Esophagus squamous epithelium (tissue), 5 donors: ENCODE measurements at places on chromosomes 5 and 9.

DNA sequence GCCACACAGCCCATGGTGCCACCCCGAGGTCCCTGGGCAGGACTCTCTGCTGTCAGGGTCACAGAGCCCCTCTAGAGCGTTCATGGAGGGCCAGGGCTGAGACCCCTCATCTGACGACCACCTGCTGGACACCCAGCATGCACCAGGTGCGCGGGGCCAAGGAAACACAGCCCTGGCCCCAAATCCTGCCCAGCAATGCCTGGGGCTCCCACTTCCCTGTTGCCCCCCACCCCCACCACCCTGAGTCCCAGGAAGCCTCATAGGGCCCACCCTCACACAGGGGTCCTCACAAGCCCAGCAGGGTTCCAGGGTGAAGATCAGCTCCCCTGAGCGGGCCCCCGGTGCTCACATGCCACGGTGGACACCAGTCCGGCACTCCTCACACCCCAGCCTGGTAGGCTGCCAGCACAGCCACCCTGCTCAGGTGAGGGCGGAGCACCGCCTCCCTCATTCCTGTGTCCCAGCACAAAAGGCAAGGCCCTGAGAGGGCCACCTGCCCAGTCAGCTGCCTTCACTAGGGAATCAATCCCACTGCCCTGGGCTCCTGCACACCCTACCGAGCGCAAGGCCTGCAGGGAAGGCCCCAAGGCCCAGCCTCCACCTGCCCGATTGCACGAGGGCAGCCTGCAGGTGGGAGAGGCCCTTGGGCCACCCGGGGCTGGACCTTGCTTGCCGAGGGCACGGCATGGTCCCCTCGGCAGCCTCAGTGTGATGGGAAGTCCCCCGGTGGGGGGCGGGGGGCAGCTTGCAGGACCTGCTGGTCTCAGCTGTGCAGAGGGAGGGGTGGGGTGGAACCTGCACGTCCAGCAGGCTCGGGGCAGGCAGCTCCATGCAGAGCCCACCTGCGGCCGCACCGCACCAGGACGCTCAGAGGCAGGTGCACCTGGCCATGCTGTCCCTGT lies 56.4 kb upstream of the UBAC1 start:
- DNase-seq = no peak

DNA sequence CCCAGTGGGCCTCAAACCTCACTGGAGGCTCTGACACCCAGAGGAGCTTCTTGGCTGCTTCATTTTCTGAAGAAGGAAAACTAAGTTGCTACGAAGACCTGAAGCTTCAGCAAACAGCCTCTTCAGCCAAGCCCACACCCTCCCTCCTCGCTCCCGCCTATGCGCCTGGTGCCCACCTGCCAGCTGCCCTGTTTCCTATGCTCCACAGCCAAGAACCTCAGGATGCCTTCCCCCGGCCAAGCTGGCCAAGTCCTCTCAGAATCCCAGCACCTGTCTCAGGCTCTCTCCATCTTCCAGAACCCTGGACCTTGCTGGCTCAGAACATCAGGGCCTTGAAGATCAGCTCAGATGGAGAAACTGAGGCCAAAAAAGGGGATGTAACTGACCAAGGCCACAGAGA lies 60.4 kb downstream of the STK10 start:
- DNase-seq = no peak

DNA sequence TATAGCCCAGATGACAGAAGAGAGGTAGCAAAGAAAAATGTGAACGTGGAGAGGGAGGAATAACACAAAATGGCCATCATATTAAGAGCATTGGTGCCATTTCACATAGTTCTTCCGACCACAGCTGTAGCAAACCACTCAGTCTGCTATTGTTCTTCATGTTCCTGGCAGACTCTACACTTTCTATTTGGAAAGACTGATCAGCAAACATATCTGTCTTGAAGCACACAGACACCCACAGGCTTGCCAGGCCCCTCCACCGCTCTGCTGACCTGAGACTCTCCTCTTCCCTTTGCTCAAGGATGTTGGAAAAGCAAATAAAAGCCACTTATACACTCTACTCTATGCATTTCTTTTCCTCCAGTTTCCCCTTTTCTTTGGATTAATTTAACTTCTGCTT lies 298.0 kb downstream of the FBXL7 start:
- DNase-seq = no peak

GRCh38 chr9:114007991-114008666 lies 70.0 kb downstream of the AMBP start:
- no peak for DNase-seq

GRCh38 chr5:151100681-151101080 lies 19.8 kb upstream of the TNIP1 start:
- no peak for DNase-seq

DNA sequence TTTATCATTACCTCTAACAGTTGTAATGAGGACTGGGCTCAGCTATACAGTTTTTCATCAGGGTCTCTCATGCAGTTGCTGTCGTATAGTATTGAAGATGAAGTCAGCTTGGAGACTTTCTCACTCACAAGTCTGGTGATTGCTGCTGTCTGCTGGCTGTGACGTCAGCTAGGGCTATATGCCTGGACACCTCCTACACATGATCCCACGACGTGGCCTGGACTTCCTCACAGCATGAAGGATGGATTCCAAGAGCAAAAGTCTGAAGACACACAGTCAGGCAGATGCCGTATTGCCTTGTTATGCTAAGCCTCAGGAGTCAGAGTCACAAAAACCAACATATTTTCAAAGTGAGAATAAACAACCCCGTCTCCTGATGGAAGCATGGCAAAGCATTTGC lies 193.3 kb downstream of the LURAP1L start:
- no peak for DNase-seq

- DNase-seq = no peak
Measured at GRCh38 chr5:138504799-138505198, 38.2 kb downstream of the ETF1 start.

DNA sequence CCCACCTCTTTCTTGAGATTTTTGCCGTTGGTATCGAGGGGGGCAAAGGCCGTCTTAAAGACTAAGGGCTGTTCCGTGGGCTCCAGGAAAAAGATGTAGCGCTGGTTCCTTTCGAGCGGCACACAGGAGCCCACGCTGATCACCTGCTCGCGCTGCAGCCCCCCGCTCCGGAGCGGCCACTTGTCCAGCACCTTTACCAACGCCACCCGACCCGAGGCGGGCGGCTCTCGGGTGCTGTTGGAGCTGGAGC lies 781 bp downstream of the NRG2 start:
- DNase-seq = no peak

DNA sequence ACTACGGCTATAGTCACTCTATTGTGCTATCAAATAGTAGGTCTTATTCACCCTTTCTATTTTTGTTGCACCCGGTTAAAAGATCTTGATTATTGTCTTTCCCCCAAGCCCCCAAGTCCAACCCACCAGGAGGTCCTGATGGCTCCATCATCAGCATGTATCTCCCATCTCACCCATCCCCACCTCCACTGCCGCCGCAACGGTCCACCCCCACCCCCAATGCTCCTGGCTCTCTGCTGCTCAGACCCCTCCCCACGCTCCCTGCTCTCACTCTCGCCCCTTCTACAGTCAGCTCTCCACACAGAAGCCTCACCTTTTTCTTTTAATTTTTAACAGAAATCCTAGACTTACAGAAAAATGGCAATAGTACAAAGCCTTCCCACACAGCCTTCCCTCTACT lies 51.5 kb upstream of the SH3PXD2B start:
- DNase-seq = no peak

- no peak for DNase-seq
Measured at GRCh38 chr5:142295084-142295758, 29.6 kb downstream of the SPRY4 start.

DNA sequence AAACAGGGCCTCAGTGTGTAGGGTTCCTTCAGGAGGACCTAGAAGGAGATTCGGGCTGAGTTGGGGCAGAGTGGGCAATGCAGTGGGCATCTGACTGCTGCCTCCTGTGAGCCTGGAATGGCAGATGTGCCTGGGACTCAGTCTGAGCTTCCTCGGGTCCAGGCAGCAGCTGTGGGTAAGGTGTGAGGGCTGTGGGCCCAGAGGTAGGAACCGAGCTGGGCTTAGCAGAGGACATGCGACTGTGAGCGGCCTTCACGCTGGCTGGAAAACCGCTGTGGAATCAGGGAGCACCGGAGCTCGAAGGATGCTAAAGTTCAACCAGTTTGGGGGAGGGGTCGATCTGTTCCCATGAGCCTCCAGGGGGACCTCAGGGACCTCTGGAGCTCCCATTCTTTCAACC lies 137.0 kb downstream of the PAX5 start:
- no peak for DNase-seq
